WTC11 (cell line): ENCODE measurements at places on chromosomes 6 and 20. TPM values are rescaled to one million over a fixed set of nuclear protein-coding genes. Genes with fewer than 3 reads are reported as not detected.

SIRPB2 gene
- not detected in 3 replicates for total RNA-seq

DNA sequence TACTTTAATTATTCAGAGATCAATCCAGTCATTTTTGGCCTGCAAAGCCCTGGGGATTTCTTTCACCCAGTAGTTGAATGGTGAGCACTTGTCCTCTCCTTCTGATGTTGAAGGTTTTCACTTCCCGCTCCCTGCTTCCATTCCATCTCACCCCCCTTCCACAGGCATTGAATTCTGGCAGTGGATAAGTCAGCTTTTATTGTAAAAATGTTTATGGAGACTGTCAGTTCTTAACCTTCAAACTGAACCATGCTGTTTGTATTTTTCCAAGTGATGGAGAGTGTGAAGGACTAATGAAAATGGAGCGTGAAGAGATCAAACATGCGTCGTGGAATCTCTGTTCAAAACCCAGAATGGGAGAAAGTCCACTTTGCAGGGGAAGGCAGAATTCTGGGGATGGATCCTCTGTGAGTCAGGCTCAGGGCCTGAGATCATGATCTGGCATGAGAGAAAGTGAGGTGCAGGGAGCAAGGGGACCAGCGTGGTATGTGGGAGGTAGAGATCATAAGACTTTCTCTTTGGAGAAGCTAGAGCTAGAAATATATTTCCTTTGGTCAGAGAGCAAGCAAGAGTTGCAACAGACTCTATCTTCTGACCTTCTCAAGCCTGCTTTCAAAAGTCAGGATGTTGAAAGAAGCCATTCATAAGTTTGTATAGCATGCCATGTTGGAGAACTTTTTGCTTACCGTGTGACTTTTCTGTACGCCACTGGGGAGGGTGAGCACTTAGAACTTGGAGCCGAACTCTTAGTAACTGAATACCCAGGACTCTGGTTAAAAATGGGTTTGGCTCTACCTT is 30.2 kb downstream of the ISM1 start:
- H3K4me3 ChIP-seq, result no peak overlapping the region
- no peaks in the 10 kb centered on the region for H3K27me3 ChIP-seq
- H3K36me3 ChIP-seq, result no peaks in the 10 kb centered on the region
- no peak for DNase-seq
- no peak overlapping the region for H3K27ac ChIP-seq

CCN6 gene
- total RNA-seq, result not detected in 3 replicates

- H3K4me3 ChIP-seq, result no peak overlapping the region
- peaks cover 31% of the 10 kb centered on the region for H3K4me1 ChIP-seq
- no peak for DNase-seq
Measured at GRCh38 chr6:92124200-92124651, 1295.1 kb downstream of the EPHA7 start.

- no peak within 1 kb of the TSS for H3K4me3 ChIP-seq
- peaks cover 30% of the 10 kb centered on the region for H3K27me3 ChIP-seq
- no peak for DNase-seq
- no peaks in the 10 kb centered on the region for H3K36me3 ChIP-seq
- H3K4me1 ChIP-seq, result no peaks in the 10 kb centered on the region
Measured at GRCh38 chr6:32529697-32530430, at the start of gene HLA-DRB5. HLA-DRB5 (minus strand) TSS chr6:32530287; CDS start chr6:32530224, 63 bp downstream.

SLCO4A1 gene
- 15.2 to 19.9 TPM (median 18.5 TPM) in 3 replicates for total RNA-seq

DLK2 gene
- total RNA-seq, result 0.18 to 0.81 TPM (median 0.37 TPM) in 3 replicates

LPA gene
- total RNA-seq, result 0.60 to 0.66 TPM (median 0.61 TPM) in 3 replicates

CHD6 gene
- total RNA-seq, result 52.1 to 61.9 TPM (median 52.8 TPM) in 3 replicates

WFDC12 gene
- not detected in 3 replicates for total RNA-seq

DNA sequence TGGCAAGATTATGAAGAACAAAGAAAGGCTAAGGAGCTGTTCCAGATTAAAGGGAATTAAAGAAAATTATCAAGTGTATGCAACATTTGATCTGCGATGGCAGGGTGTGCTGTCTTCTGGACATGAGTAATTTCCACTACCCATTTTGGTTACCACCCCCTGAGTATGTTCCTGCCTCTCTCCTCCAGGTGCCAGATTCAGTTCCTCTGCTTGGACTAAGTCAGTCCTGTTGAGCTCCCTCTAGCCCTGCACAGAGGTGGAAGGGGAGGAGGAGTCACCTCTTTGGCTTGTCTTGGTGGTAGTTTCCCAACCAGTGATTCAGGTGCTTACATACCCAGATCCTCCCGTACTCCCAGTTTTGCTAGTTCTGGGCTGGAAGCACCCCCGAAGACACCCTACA is 22.2 kb upstream of the SNRPB2 start:
- no peak overlapping the region for H3K4me3 ChIP-seq
- H3K36me3 ChIP-seq, result peaks cover 30% of the 10 kb centered on the region
- H3K27me3 ChIP-seq, result no peaks in the 10 kb centered on the region
- no peak overlapping the region for H3K27ac ChIP-seq
- H3K4me1 ChIP-seq, result peaks cover 5% of the 10 kb centered on the region
- no peak for DNase-seq

- no peak overlapping the region for H3K4me3 ChIP-seq
- no peaks in the 10 kb centered on the region for H3K36me3 ChIP-seq
- no peaks in the 10 kb centered on the region; the same call in 1 of the 2 replicates for H3K27me3 ChIP-seq
- no peak for DNase-seq
Measured at GRCh38 chr6:163732479-163732878, 318.0 kb downstream of the QKI start.

DNA sequence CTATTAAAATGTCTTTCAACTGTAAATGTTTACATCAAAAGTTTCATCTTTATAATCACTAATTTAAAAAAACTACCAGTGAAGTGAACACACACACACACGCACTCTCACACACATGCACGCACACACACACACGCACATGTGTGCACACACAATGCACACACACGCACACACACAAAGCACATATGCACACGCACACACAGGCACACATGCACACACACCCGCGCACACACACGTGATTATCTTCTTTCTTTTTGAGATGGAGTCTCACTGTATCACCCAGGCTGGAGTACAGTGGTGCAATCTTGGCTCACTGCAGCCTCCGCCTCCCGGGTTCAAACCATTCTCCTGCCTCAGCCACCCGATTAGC is 80.0 kb upstream of the FRMD1 start:
- no peak overlapping the region for H3K4me3 ChIP-seq
- no peaks in the 10 kb centered on the region; the same call in 1 of the 2 replicates for H3K27me3 ChIP-seq
- DNase-seq, result no peak
- no peak overlapping the region for H3K27ac ChIP-seq

DNA sequence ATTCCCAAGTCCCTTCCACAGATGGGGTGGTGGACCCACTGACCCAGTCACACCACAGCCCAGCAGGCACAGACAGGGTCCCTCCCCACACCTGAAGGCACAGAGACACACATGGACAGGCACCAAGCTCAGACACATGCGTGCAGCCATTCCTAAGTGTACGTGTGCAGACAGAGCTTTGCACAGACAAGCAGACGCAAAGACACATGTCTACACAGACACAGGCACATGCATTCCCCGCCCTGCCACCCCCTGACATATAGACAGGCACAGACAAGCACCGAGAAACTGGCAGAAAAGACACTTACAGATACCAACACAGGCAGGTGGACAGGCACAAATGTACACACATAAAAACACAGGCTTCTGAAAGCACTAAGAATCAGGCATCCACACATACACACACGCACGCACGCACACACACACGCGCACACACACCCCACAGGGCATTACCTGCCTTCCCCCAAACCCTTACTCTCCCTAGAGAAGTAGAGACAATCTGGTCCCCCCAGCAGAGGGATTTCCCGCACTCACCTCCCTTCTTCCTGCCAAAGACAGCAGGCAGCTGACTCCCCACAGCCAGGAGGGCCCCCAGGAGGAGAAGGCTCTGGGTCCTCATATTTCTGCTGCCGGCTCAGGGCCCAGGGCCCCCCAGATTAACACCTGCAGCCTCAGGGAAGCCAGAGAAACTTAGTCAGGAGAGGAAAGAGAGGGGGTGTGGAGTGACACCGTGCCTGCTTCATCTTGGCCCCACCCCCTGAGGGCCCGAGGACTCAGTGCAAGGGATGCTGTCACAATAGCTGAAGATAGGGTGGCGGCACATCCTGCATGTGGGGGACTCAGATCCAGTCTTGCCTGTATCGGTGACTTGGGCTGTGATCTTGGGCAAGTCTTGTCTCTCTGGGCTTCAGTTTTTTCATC is at the start of gene WFDC5:
TSS of gene WFDC5 (minus strand) at position 710 of the 921 bp plus-strand sequence. CDS start at position 619, 91 bp downstream.
- no peak within 1 kb of the TSS for H3K27ac ChIP-seq
- H3K4me3 ChIP-seq, result no peak within 1 kb of the TSS; the same call in 1 of the 2 replicates
- peaks cover 4% of the 10 kb centered on the region; the same call in 1 of the 2 replicates for H3K27me3 ChIP-seq
- no peaks in the 10 kb centered on the region for H3K36me3 ChIP-seq
- DNase-seq, result no peak

MYB gene
- total RNA-seq, result 4.3 to 6.1 TPM (median 5.1 TPM) in 3 replicates

- H3K4me3 ChIP-seq, result peak overlapping the region; percentile 76
- H3K4me1 ChIP-seq, result peaks cover 16% of the 10 kb centered on the region
- H3K36me3 ChIP-seq, result no peaks in the 10 kb centered on the region; the same call in 1 of the 2 replicates
- no peak for DNase-seq
- H3K27me3 ChIP-seq, result peaks cover 68% of the 10 kb centered on the region
Measured at GRCh38 chr6:29927275-29927569, 15.1 kb upstream of the HLA-A start.

GRCh38 chr6:1971612-1972011 is 273.8 kb downstream of the GMDS start:
- H3K27ac ChIP-seq, result no peak overlapping the region
- no peaks in the 10 kb centered on the region for H3K36me3 ChIP-seq
- H3K27me3 ChIP-seq, result no peaks in the 10 kb centered on the region

GRCh38 chr6:6714118-6714897 is 125.8 kb downstream of the LY86 start:
- no peak overlapping the region for H3K27ac ChIP-seq
- H3K4me3 ChIP-seq, result no peak overlapping the region
- H3K27me3 ChIP-seq, result no peaks in the 10 kb centered on the region; the same call in 1 of the 2 replicates
- H3K4me1 ChIP-seq, result peaks cover 41% of the 10 kb centered on the region

GRCh38 chr6:25413207-25413905 is 134.2 kb downstream of the CARMIL1 start:
- H3K36me3 ChIP-seq, result no peaks in the 10 kb centered on the region
- peak overlapping the region; percentile 6; the same call in 1 of the 2 replicates for H3K4me3 ChIP-seq
- peaks cover 86% of the 10 kb centered on the region for H3K4me1 ChIP-seq
- H3K27ac ChIP-seq, result peak overlapping the region; percentile 80
